ENCODE measurements at places on chromosomes 6 and 20.

DNA sequence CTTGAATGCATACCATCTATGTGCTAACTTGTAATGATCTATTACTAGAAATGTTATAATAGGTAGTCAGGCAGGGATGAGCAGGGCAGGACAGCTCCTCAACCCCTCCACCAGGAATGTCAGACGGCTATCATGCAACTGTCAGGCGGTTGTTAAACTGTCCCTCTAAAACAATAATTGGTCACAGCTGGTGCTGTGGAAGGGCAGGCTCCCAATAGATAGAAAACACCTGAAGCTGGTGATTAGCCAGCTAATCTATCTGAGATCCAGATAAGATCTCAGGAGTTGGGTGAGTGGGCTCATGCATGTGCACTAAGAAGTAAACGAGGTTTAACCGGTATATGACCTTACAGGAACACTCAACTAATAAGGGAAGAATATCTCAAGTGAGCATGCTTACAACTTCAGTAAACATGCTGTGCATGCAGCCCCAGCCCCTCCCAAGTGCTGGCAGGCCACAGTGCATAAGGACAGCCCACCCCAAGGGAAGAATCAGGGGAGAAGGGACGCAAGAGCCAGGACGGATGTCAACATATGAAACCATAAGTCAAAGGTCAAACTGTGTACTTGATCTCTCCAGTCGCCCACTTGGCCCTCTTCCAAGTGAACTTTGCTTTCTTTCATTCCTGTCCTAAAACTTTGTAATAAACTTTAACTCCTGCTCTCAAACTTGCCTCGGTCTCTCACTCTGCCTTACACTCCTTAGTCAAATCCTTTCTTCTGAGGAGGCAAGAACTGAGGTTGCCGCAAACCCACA lies 566.2 kb upstream of the NRSN1 start:
- DNase-seq = no peak

DNA sequence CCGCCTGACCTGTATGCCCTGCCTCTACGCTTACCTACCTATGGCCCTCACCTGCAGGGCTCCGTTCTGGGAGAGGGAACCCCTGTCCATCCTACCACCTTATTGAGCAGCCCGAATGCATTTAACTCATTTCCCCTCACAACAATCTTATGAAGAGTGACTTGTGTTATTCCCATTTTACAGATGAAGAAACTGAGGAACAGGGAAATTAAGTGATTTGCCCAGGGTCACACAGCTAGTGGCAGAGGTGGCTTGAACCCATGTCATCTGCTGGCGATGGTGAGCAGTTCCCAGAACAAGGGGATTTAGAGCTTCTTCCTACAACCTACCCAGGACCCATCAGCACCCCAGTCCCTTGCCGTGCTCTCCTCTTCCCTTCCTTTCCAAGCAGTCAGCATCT lies 42.3 kb upstream of the LRFN2 start:
- no peak for DNase-seq

- no peak for DNase-seq
These were observed 871.6 kb upstream of the GJE1 start for GRCh38 chr6:141261016-141261671.

DNA sequence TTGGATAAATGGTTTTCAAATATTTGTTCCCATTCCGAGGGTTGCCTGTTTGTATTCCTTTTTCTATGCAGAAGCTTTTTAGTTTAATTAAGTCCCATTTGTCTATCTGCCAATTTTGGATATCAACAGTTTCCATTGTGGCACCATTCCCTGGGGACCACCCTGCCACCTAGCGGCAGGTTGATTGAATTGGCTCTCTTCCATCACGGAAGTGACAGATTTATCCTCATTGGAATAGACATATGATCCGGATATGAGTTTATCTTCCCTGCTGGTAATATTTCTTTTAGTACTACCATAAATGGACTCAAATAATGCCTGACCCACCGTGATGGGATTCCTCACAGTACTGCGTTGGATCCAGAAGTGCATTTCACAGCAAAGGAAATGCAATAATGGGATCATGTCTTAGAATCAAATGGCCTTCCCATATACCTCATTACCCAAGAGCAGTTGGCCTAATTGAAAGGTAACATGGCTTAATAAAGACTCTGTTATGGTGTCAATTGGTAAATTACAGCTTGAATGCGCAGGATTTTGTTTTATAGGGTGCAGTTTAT lies 327.0 kb downstream of the BMP2 start:
- DNase-seq = no peak
